ENCODE measurements at places on chromosomes 1 and 21.

DNA sequence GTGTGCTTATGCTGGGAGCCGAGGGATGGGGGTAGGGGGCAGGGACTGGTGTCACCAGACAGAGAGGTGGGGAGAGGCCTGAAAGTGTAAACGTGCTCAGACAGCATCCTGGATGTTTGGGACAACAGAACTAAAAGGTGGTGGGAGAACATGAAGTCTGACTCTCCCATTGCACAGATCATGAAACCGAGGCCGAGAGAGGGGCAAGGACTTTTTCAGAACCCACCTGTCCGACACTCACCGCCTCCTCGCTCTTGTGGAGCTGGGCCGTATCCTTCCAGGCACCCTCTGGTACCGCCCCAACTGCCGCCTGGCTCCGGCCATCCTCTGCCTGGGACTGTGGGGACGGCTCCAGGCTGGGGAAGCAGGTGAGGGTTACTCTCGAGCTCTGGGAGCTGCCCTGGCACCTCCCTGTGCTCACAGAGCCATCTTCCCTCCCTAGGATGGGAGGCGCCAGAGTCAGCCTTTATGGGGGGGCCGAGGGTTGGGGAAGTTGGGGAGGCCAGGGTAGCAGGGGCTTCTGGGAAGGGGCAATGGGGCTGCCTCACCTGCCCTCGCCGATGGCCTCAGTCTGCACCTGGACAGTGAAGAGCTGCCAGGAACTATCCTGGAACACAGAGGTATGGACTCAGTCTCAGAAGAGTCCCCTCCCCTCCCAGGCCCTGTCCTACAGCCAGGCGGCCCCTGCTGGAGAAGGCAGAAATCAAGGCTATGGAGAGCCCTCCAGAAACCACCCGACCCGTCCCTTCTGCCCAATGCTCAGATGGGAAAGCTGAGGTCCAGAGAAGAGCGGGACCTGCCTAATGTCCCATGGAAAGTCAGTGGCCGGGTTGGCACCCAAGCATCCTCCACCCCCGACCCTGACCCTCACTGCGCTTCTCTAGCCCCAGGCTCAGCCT is 7.0 kb downstream of the ATP13A2 start:
- no peak for DNase-seq

GRCh38 chr1:8257621-8258020 is 60.3 kb upstream of the SLC45A1 start:
- DNase-seq: no peak

DNA sequence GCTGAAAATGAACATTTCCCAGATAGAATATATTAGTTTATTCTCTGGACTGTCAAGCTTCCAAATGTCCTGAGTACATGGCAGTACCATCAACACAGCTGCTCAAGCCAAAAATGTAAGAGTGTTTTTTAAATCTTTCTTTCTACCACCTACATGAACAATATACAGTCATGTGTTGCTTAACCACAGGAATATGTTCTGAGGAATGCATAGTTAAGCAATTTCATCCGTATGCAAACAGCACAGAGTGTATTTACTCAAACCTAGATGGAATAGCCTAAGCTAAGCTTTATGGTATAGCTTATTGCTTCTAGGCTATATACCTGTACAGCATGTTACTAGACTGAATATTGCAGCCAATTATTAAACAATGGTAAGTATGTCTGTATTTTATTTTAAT is 561.9 kb upstream of the ADGRL4 start:
- no peak for DNase-seq

- no peak for DNase-seq
These were observed 182.3 kb downstream of the FCRL5 start for GRCh38 chr1:157369808-157370521.

DNA sequence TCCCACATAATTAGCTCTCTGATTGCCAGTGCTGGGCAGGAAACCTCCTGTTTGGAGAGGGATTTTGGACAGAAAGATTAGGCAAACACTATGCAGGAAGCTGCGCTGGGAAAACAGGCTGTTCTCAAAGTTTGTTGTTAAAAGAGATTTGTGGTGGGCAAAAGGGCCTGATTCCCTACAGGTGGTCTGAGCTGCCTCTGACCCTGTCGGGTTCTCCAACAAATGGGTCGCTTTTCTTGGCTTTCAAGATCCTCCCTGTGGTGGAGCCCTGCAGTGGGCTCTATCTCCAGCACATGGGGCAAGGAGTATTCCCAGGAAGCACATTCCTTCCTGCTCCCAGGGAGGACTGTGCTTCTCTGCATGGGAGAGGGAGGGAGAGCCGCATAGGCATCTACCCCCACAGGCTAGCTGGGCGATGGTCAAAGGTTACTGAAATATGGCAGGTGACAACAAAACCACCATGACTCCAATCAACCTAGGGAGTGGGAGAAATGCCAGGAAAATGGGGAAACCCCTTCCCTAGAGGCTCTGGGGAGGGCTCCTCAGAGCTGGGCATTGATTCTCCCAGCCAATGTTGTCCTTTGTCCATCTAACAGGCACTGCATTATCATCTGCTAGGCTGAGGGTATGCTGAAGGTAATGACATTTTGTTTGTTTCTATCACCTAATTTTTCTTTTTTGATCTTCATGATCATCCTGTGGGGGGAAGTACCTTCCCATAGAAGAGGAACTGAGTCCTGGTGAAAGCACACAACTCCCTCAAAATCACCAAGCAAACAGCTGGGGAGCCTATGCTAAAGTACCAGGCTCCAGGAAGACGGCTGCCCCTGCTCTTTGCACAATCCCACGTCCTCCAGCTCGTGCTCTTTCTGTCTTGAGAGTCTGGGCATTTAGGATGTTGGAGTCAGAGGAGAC is 85.3 kb downstream of the PLXNA2 start:
- DNase-seq: no peak
